NCI-H1930 (cell line): ENCODE measurements at places on chromosomes 6 and 20.

DNA sequence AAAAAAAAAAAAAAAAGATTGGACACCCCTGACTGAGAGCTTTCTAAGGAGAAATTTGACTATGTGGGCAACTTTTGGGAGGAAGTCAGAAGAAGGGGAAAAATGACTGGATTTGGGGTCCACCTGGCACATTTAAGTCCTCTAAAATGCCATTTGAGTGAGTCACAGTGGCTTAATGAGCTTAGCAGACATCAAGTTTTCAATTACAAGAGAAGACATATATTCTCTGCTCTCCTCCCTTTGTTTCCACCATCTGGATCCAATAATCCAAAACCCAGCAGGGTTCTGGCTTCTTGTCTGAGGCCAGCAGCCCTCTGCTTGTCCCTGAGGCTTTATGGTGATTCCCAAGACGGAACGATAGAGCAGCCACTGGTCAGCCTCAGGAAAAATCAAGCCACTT, 6.9 kb downstream of the PI3 start:
- DNase-seq: no peak

- DNase-seq: no peak
These were observed 208.3 kb downstream of the TAF4 start for GRCh38 chr20:61857414-61857775.

- no peak for DNase-seq
These were observed 21.3 kb downstream of the BAK1 start for GRCh38 chr6:33558801-33559200.

GRCh38 chr6:144460327-144461095, 175.4 kb downstream of the UTRN start:
- no peak for DNase-seq

DNA sequence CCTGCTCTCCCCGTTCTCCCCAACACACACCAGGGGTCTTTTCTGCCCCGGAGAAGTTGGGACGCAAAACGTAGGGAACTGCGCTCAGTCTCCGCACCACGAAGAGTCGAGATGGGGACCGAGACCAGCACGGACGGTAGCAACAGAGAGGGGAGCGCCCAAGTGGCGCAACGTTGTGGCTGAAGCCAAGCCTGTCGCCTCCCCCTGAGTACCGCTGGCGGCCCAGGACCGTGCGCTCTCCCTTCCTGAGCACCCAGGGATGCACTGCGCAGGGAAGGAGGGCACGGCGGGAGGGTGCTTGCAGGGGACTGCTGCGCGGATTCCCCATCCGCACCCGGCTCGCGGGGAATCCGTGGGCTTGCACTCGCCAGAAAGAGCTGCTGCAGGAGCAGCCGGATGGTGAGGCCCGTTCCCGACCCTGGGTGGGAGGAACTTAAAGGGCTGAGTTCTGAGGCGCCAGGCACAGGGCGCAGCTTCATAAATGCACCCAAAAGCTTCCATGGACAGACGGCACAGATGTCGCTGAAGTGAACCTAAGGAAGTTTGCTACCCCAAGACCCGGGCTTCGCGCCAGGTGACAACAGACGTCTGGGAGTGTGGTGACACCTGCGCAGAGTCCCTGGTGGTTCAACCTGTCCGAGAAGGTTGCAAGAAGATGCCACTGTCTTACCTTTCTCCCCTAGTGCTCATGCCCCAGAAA, 178.7 kb downstream of the TBXT start:
- DNase-seq: no peak

DNA sequence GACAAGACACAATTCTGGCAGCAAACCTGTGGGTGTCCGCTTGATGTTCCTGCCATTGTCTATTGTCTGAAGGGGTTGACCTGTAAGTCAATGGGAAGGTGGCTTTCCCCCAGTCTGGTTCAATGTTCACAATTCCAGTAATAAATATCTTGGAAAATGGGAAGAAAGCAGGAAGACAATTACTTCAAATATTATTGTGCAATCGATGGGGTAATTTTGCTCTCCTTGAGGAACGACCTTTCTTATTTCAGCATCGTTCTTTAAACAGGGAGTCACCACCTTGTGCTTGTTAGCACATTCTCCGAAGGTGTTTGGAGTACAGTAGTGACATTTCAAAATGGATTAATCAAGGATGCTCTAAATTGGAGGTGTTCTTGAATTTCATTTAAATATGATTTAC, 136.9 kb downstream of the BTBD3 start:
- no peak for DNase-seq

DNA sequence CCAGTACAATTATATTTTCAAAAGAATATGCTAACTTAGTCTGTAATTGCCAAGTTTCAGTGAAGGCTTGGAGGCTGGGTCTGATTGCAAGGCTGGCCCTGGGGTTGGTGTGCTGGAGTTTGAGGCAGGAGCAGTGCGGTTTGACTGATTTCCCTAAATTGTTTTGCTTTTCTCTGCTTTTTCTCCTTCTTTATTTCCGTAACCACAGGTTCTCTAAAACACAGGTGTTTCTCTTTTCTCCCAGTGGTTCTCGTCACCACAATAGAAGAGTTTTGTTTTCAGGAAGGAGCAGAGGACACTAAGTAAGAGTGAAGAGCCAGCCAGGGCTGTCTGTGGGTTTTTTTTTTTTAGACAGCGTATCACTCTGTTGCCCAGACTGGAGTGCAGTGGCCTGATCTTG, 8.2 kb upstream of the SNX9 start:
- no peak for DNase-seq

- no peak for DNase-seq
These were observed 39.5 kb downstream of the ID4 start for GRCh38 chr6:19876672-19877071.

- DNase-seq: no peak
These were observed 41.7 kb upstream of the IL17A start for GRCh38 chr6:52144196-52145076.

DNA sequence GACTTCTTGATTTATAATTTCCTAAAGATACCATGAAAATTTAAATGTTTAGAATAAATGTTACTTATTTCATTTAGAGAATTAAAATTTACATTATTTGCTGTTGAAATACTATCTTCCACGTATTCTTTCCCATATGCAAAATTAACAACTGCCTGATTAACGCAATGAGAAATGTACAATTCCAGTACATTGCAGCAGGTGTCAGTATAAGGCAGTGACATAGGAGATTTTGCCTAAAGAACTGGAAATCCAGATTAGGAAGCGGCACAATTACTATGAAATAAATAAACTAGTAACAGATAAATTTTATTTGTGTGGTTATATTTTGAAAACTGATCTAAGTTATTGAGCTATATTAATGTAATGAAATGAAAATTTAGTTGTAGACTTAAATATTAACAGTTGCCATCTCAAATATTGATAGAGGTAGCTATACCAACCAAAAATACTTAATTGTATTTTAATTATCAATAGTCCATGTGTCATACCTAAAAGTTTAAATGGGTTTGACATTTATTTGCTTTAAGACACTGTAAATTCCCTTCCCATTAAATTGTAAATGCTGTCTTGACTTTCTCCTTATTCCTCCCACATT, 300.2 kb downstream of the UTRN start:
- no peak for DNase-seq

DNA sequence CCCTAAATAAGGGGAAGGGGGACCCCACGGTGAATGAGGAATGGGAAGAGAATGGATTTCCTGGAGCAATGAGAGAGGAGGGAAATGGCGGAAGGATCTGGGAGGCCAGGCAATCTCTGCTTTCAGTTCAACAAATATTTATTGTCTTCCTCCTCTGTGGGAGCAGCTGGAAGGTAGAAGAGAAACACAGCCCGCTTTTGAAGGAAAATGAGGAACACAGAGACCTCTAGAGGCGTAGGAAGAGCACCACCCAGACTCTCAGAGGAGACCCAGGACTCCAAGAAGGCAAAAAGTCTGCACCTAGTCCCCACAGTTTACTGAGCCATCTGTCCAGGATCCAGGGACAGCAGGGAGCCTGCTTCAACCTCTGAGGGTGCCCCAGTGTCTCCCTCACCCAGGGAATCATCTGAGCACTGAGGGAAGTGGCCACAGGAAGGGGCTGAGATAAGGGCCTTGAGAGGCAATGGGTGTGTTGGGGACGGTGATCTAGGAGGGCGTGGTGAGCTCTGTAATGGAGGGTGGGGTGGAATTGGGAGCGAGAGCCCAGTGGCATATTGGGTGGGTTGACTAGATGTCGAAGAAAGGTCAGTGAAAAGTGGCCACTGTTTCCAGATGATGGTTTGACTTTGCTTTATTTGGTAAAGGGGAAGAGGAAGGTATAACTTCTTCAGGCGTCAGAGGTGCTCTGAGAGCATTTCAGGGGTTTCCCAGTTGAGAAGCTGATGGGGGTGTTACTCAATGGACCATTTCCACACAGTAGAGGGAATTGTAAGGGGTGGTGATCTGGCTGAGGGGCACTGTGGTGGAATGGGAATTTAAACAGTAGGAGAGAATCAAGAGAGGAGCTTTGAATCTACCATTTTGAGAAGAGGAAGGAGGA, 610 bp downstream of the PSORS1C1 start:
- DNase-seq: no peak

- no peak for DNase-seq
These were observed 12.0 kb downstream of the XRN2 start for GRCh38 chr20:21315138-21315537.

- DNase-seq: no peak
These were observed 29.0 kb upstream of the MPC1 start for GRCh38 chr6:166411721-166412151.

- no peak for DNase-seq
These were observed 59.7 kb downstream of the GPR6 start for GRCh38 chr6:110037726-110038295.
